ENCODE measurements at places on chromosomes 16 and 17.

- no peak for DNase-seq
Observed at GRCh38 chr17:5563456-5563855, 20.9 kb downstream of the NLRP1 start.

- DNase-seq: no peak
Observed at GRCh38 chr16:87058728-87059250, 258.4 kb downstream of the C16orf95 start.

DNA sequence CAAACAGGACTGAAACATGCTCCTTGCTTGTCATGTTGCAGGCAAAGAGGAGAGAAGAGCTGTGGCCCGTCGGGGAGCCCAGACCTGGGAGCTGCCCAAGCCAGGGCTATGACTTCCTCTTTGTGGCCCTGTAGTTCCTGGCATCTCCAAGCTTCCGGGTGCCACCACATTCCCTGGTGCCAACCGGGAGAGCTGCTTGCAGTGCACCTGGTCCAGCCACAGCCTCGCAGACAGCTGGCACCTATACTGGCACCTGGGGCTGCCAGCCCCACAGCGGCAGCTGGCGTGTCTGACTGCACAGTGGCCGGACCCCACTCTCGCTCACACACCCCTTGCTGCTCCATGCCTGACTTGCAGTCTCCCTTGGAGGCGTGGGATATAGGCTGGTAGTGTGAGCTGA lies 37.1 kb upstream of the FOXJ1 start:
- DNase-seq: no peak

- no peak for DNase-seq
Observed at GRCh38 chr17:30928584-30928983, 6.8 kb downstream of the ADAP2 start.

DNA sequence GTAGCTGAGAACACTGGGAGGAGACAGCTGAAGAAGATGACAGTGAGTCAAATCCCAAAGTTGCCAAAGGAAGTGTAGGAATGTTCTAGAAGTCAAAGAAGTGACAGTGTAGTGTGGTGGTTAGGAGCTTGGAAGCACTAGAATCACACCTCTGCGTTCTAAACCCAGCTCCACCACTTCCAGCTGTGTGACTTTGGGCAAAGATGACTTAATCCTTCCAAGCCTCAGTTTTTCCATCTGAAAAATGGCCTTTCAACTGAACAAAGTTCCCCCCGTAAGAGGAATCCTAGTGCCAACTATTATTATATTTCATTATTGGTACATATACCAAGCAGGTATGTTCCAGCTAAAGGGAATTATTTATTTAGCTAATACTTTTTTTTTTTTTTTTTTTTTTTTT lies 56.0 kb downstream of the IQCK start:
- DNase-seq: no peak

GRCh38 chr17:35612924-35613521 lies 25.9 kb downstream of the AP2B1 start:
- DNase-seq: peak; percentile 56

DNA sequence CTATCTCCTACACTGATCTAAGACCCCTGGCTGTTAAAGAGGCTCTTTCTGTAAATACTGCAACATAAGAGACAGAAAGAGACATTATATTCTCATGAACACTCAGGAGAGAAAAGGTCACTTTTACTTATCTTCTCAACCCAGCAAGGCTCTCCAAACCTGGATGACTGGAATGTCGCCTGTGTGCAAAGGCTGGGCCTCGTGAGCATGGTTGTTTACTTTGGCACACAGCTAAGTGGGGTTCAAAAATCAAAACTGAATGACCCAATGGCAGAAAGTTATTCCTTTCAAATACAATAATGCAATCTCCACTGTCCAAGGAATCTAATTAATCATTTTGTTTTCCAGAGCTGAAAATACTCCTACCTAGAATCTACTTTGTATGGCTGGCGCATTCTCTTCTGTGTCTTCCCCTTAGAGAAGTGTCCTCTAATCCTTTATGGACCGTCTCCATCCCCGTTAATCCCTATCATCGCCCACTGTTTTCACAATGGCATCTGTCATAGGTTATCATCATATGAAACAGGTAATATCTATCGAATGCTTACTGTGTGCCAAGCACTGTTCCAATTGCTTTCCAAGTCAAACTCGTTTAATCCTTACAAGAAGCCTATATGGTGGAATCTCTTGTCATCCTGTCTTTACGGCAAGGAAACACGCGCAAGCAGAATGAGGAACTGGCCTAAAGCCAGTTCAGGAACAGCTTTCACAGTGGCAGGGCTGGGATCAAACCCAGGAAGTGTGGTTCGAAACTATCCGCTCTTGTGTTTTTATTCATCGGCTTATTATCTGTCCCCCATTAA lies 1.3 kb downstream of the SLX4 start:
- DNase-seq: no peak

Data from NCI-H1436 treated with DMSO at 0.1 percent for 48 hours (cell line).